ENCODE measurements at places on chromosomes 7 and 10.
A peak's percentile ranks its signal among the peaks of the same experiment; 100 is the strongest.

- no peak overlapping the region for H3K27ac ChIP-seq
- no peaks in the 10 kb centered on the region for H3K4me1 ChIP-seq
- no peaks in the 10 kb centered on the region for H3K36me3 ChIP-seq
- H3K27me3 ChIP-seq: no peaks in the 10 kb centered on the region
Measured at GRCh38 chr7:100509231-100509630, 25.5 kb downstream of the NYAP1 start.

DNA sequence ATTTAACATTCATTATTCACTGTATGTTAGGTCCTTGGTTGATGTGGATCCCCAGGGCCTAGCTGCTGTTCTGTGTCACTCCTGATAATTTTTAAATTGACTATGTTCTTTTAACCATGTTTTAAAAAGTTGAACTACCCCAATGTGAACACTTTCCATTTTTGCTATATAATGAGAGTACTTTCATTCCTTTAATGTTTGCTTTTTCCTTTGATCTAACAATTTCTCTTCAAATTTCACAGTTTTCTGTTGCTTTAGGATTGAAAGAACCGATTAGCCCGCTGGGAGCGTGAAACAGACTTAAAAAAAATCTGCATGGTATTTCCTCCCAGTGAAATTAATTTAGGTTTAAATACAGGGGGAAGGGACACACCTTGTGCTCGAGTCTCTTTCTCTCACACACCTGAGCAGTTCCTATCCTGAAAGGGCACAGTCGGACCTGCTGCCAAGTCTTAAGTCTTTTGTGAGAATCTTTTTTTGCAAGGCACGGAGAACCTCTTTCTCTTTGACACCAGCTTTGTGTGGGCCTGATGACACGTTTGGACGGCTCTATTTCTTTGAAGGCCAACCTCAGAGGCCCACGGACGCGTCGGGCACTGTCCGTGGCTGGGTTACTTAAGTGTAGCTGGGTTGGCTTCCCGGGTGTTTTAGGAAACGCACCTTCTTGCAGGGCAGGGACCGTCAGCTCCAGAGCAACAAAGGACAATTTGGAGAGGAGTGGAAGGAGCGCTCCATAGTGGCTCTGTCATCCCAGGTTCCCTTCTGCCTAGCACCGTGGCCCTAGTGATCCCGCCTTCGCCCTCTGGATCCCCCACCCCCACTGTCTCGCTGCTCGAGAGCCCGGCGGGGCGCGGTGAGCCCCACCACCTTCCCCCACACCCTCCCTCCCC lies 1.0 kb upstream of the CHN2 start:
- peaks cover 82% of the 10 kb centered on the region for H3K27me3 ChIP-seq
- H3K27ac ChIP-seq: no peak overlapping the region
- H3K36me3 ChIP-seq: no peaks in the 10 kb centered on the region
- peak; percentile 26 for DNase-seq
- H3K4me1 ChIP-seq: peaks cover 61% of the 10 kb centered on the region
- H3K4me3 ChIP-seq: peak overlapping the region; percentile 74

- no peak overlapping the region for H3K27ac ChIP-seq
- H3K36me3 ChIP-seq: no peaks in the 10 kb centered on the region
- peaks cover 50% of the 10 kb centered on the region for H3K27me3 ChIP-seq
- DNase-seq: no peak
- peaks cover 9% of the 10 kb centered on the region for H3K4me1 ChIP-seq
Measured at GRCh38 chr10:103491729-103492364, 1.7 kb upstream of the NEURL1 start.

- H3K4me1 ChIP-seq: peaks cover 23% of the 10 kb centered on the region
- H3K36me3 ChIP-seq: no peaks in the 10 kb centered on the region
- H3K4me3 ChIP-seq: no peak overlapping the region
- no peak overlapping the region for H3K27ac ChIP-seq
- no peak for DNase-seq
Measured at GRCh38 chr10:78896159-78896928, 172.4 kb upstream of the ZMIZ1 start.

DNA sequence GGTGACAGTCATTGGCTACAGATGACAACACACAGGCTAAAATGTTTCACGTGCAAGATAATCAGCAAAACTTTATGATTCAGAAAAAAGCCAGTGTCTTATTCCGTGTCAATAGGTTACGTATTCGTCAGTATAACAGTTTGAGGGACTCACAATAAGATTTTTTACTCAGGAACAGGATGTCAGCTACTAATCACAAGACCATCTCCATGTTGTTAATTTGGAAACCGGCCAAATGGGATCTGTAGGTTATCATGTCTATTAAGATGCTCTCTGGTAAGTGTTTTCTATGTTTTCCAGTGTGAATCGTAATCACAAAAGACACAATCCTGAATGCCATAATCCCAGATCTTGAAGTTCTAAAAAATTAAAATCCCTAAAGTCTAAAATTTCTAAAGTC lies 197.3 kb downstream of the ETV1 start:
- peaks cover 8% of the 10 kb centered on the region for H3K36me3 ChIP-seq
- H3K4me3 ChIP-seq: no peak overlapping the region
- H3K4me1 ChIP-seq: peaks cover 6% of the 10 kb centered on the region
- no peaks in the 10 kb centered on the region for H3K27me3 ChIP-seq
- no peak overlapping the region for H3K27ac ChIP-seq
- no peak for DNase-seq

DNA sequence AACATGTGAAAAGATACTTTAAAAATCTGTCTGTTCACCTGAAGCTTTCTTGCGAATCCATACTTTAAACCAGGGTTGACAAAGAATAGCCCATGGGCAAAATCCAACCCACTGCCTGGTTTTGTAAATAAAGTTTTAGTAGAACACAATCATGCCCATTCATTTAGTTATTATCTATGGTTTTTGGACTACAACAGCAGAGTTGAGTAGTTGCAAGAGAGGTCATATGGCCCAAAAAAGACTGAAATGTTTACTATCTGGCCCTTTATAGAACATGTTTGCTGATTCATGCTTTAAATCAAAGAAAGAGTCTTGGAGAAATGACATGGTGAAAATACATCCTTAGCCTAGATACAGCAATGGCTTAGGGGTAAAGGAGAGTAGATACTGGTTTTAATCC lies 356.2 kb downstream of the RNLS start:
- no peak for DNase-seq
- H3K27me3 ChIP-seq: no peaks in the 10 kb centered on the region
- H3K4me3 ChIP-seq: no peak overlapping the region
- H3K27ac ChIP-seq: no peak overlapping the region
- peaks cover 4% of the 10 kb centered on the region for H3K4me1 ChIP-seq
- H3K36me3 ChIP-seq: no peaks in the 10 kb centered on the region

GRCh38 chr7:158999496-158999895 lies 143.1 kb downstream of the DYNC2I1 start:
- DNase-seq: no peak
- H3K4me1 ChIP-seq: peaks cover 11% of the 10 kb centered on the region
- no peaks in the 10 kb centered on the region for H3K36me3 ChIP-seq
- H3K4me3 ChIP-seq: no peak overlapping the region
- peaks cover 35% of the 10 kb centered on the region for H3K27me3 ChIP-seq
- no peak overlapping the region for H3K27ac ChIP-seq

DNA sequence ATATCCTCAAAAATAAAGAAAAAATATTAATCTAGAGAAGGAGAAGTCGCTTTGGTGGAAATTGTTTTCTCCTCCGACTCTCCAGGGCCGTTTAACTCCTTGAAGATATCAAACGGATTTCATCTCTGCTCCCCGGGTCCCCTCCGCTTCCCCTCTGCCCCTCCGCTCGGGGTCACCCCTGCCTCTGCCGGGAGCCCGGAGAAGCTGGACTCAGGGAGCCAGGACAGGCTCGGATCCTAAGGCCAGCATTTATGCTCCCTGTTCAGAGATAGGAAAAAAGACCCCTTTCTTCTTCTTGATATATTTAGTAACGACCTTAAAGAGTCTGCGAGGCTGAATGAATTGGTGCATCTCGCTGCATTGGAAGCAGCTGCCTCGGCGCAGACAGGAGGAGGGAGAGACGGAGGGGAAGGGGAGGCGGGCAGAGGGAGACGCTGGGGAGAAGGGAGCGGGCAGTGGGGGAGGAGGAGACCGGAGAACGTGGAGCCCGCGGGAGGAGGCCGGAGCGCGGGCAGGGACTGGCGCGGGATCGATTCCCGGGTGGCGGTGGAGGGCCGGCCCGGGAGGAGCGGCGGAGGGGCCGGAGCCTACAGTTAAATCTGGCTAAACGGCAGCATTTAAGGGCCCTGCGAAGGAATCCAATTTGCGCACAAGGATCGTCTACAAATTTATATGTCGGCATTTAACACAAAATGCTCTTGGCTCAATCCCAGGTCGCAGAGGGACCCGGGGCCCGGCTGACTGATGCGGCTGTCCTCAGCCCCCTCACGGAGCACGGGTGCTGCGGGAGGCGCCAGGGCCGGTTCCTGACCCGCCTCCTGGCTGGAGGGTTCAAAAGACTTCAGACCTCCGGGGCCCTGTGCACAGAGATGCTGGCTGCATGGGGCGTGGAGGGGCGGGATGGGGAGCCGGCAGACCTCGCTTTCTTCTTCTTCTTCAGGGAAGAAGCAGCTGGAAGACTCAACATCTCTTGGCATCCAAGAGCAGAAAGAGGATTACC lies 55.6 kb downstream of the CRTAC1 start:
- peak overlapping the region; percentile 71 for H3K4me3 ChIP-seq
- no peak overlapping the region for H3K27ac ChIP-seq
- DNase-seq: peak; percentile 43
- H3K27me3 ChIP-seq: peaks cover 43% of the 10 kb centered on the region
- no peaks in the 10 kb centered on the region for H3K36me3 ChIP-seq
- H3K4me1 ChIP-seq: peaks cover 24% of the 10 kb centered on the region

DNA sequence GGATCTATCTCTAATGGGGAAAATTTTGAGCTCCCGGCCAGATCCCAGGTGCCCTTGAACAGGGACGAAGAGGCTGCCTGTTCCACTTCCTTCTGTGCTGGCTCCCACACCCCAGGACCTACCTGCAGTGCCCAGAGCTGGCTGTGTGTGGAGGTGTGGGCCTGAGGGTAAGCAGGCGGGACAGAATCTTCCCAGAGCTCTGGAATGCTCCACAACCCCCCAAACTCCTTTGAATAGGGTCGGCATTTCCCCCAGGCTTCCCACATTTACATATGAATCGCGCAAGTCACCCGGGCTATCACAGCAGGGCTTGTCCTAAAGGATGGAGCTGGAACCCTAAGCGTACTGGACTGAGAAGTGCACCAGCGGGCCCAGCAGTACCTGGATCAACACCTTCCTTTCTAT lies 95.9 kb downstream of the DNMBP start:
- H3K4me3 ChIP-seq: peak overlapping the region; percentile 99
- H3K4me1 ChIP-seq: peaks cover 65% of the 10 kb centered on the region
- peaks cover 10% of the 10 kb centered on the region for H3K36me3 ChIP-seq
- H3K27me3 ChIP-seq: no peaks in the 10 kb centered on the region
- peak; percentile 88 for DNase-seq

GRCh38 chr7:132489776-132490237 lies 86.5 kb downstream of the PLXNA4 start:
- peaks cover 9% of the 10 kb centered on the region for H3K4me1 ChIP-seq
- no peaks in the 10 kb centered on the region for H3K36me3 ChIP-seq

DNA sequence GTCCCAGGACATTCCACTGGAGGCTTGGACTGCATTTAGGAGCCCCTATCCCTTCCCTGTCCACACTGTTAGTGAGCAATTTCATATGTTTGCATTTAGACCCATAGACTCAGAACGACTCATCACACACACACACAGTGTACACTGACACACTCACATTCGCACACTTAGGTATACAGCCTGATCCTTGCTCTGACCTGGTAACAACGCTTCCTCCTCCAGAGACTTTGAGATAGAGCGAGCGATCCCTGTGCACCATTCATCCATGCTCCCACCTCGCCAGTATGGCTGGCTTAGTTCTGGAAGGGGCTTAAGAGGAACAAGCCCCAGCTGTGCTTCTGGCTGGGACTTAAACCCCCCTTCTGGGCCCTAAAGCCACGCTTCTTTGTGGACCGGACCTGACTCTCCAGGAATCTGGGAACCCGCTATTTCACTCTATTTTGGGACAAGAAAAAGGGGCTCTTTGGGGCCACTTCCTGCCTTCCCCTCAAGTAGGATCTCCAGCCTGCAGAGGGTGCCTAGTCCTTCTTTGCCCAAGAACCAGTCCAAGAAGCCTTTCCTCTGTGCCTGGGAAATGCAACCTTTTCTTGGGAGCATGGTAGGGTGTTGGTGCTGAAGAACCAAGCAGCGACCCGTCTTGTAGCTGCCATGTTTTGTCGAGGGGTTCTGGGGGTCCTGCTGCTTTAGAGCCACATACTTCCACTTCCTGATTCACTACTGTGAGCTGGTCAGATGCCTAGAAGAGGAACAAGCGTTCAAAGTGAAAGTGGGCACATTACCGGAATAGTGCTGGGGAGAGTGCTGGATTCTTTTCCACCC lies 1.1 kb upstream of the HOXA13 start:
- peaks cover 96% of the 10 kb centered on the region for H3K27me3 ChIP-seq
- H3K4me3 ChIP-seq: peak overlapping the region; percentile 49
- H3K36me3 ChIP-seq: no peaks in the 10 kb centered on the region

DNA sequence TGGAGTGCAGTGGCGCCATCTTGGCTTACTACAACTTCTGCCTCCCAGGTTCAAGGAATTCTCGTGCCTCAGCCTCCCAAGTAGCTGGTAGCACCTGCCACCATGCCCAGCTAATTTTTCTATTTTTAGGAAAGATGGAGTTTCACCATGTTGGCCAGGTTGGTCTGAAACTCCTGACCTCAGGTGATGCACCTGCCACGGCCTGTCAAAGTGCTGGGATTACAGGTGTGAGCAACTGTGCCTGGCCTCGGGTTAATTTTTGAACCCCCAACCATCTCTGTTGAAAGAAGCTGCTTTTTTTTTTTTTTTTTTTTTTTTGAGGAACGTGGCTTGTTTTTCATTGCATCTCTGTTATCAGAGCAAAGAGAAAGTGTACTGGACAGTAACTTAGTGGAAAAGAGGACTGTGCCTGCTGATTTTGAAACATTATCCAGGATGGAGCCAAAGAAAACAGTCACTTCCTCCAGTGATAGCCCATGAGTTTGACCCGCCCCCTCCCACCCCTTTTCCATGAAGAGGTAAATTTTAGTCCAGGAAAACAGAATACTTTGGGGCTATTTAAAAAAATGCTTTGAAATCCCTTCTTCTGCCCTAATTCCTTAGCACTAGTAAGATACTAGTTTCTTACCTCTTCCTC lies 38.3 kb downstream of the WBP1L start:
- H3K4me1 ChIP-seq: peaks cover 57% of the 10 kb centered on the region
- H3K27me3 ChIP-seq: no peaks in the 10 kb centered on the region
- DNase-seq: no peak
- H3K36me3 ChIP-seq: no peaks in the 10 kb centered on the region
- peak overlapping the region; percentile 52 for H3K27ac ChIP-seq

DNA sequence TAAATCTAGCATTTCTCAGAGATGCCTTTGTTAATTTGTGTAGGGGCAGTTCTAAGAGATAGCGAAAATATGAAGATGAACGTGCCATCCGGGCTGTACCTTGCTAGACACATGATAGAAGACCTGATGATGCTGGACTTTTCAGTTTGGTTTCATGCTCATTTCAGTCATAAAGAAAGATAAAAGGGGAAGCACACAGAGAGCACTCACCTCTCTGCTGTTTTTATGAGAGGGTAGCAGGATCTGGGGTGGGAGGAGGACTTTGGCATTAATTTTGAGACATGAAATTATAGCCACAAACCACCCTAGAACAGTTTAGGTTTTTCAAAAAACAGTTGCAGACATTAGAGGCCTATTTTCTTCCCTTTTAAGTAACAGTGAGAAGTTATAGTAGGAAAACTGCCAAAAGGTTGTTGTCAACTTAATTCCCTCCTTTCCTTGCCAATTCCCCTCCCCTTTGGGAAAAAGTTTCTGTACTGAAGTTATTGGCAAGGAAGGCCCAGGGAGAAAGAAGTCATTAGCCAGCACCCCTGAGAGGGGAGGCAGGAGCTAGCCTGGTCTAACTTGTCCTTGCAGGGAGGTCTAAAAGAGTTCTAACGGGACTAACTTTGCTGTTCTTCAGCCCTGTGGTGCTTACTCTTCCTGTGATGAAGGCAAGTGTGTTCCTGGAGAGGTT lies 2.6 kb downstream of the ST7 start:
- H3K27me3 ChIP-seq: no peaks in the 10 kb centered on the region
- H3K4me1 ChIP-seq: peaks cover 59% of the 10 kb centered on the region
- DNase-seq: no peak
- 0 out of 2 replicates have a peak, but pooled peaks cover 2% of the 10 kb centered on the region for H3K36me3 ChIP-seq
- H3K4me3 ChIP-seq: peak overlapping the region; percentile 10
